MV-4-11 (cell line): ENCODE measurements at places on chromosomes 2 and 18.

GRCh38 chr18:23317975-23318675 is 135.0 kb upstream of the RIOK3 start:
- DNase-seq, result peak; percentile 64

GRCh38 chr2:108927936-108928659 is 60.9 kb downstream of the EDAR start:
- DNase-seq, result no peak

- DNase-seq, result no peak
Observed at GRCh38 chr18:46414863-46415262, 242.2 kb downstream of the LOXHD1 start.

DNA sequence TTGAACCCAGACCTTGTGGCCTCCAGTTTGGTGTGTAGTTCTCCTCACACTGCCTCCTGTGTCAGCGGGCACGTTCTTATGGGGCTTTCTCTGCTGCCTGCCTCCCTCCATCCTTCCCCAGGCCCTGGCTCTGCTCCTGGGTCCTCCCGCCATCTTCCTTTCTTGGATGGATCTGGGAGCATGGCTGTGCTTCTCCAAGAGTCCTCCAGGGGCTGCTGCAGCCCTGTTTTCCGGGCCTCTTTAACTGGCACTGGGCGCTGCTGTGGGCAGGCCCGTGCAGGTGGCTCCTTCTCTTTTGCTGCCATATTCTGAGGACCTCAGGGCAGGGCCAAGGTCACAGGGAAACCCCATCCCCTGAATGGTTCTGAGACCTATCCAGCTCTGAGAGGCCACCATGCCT is 17.8 kb downstream of the THNSL2 start:
- DNase-seq, result no peak

DNA sequence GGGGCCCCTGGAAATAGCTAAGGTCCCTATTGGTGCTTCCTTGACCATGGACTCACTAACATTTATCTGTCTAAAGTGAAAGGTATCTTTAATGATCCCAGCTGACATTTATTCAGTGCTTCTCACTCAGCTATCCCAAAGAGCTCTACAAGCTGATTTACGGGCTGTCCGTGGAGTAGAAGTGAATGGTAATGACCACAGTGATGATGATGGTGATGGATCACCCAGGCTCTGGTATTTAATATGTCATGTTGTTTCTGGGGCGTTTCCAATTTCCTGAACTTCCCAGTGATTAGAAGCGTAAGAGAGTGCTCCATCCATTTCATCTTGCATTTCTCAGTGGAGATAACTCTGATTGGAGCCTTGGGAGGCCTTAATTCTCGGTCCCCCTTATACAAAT is 304.3 kb downstream of the HRH4 start:
- DNase-seq, result no peak
